Bladder microvascular endothelial cell (primary cell): ENCODE measurements at places on chromosomes 2 and 18. TPM values are rescaled to one million over a fixed set of nuclear protein-coding genes. Genes with fewer than 3 reads are reported as not detected.

Gene RIT2
- total RNA-seq, result not detected in 2 replicates

Gene GREB1L
- 1.3 and 9.7 TPM in 2 replicates for total RNA-seq

Gene CHST9
- not detected in 2 replicates for total RNA-seq

Gene SLC38A11
- total RNA-seq, result not detected in 2 replicates

Gene DOK6
- under 0.01 and 1.0 TPM in 2 replicates for total RNA-seq

Gene EMX1
- total RNA-seq, result not detected in 2 replicates

Gene ZBTB7C
- total RNA-seq, result under 0.01 TPM in 1 of 2 replicates, not detected in the other

Gene CD226
- 0.32 and 1.0 TPM in 2 replicates for total RNA-seq

Gene ARHGAP15
- 0.19 TPM in 1 of 2 replicates, not detected in the other for total RNA-seq

Gene FOXI3
- not detected in 2 replicates for total RNA-seq

Gene ALK
- total RNA-seq, result not detected in 2 replicates

Gene IL36B
- not detected in 2 replicates for total RNA-seq

Gene CCL20
- 0.49 and 5.5 TPM in 2 replicates for total RNA-seq

Gene UGT1A5
- total RNA-seq, result not detected in 2 replicates

Gene FSIP2
- under 0.01 and 0.44 TPM in 2 replicates for total RNA-seq

Gene VWA3B
- total RNA-seq, result not detected in 2 replicates

Gene DNAJC5G
- total RNA-seq, result 0.16 and 4.4 TPM in 2 replicates

Gene DYNAP
- not detected in 2 replicates for total RNA-seq

Gene GAD1
- total RNA-seq, result 0.16 and 0.38 TPM in 2 replicates

Gene CFAP65
- total RNA-seq, result not detected in 2 replicates

Gene REG1B
- total RNA-seq, result not detected in 2 replicates

Gene TACR1
- not detected in 2 replicates for total RNA-seq

Gene ZNF385B
- total RNA-seq, result not detected in 2 replicates

Gene CTAGE1
- not detected in 2 replicates for total RNA-seq

Gene DES
- total RNA-seq, result not detected in 2 replicates

Gene TXNDC9
- total RNA-seq, result 55.9 and 66.1 TPM in 2 replicates

Gene SCYGR4
- not detected in 2 replicates for total RNA-seq

Gene DSC2
- total RNA-seq, result 0.13 and 0.49 TPM in 2 replicates

Gene C1QL2
- not detected in 2 replicates for total RNA-seq

Gene TFCP2L1
- total RNA-seq, result under 0.01 TPM in 1 of 2 replicates, not detected in the other

Gene RGPD4
- not detected in 2 replicates for total RNA-seq

Gene KCNIP3
- under 0.01 and 0.06 TPM in 2 replicates for total RNA-seq

Gene SIX3
- not detected in 2 replicates for total RNA-seq

Gene RMDN2
- total RNA-seq, result 1.8 and 2.3 TPM in 2 replicates

Gene MEP1B
- 0.25 TPM in 1 of 2 replicates, not detected in the other for total RNA-seq

Gene GCG
- total RNA-seq, result not detected in 2 replicates

Gene BIN1
- 31.0 and 39.0 TPM in 2 replicates for total RNA-seq

Gene HES6
- 1.1 and 2.3 TPM in 2 replicates for total RNA-seq

Gene ANKRD30BL
- under 0.01 TPM in 1 of 2 replicates, not detected in the other for total RNA-seq

Gene RSAD2
- 1.9 and 5.3 TPM in 2 replicates for total RNA-seq

Gene R3HDM1
- total RNA-seq, result 3.1 and 10.6 TPM in 2 replicates

Gene KRTCAP3
- 0.44 and 0.49 TPM in 2 replicates for total RNA-seq

Gene CAPN14
- under 0.01 and 0.13 TPM in 2 replicates for total RNA-seq

Gene ERFE
- total RNA-seq, result 0.19 and 0.65 TPM in 2 replicates

Gene ALLC
- total RNA-seq, result not detected in 2 replicates

Gene DTYMK
- 22.0 and 42.3 TPM in 2 replicates for total RNA-seq

Gene MRPL33
- 73.1 and 73.8 TPM in 2 replicates for total RNA-seq

Gene FOXD4L1
- total RNA-seq, result under 0.01 and 0.06 TPM in 2 replicates

Gene RNF125
- 4.8 and 6.5 TPM in 2 replicates for total RNA-seq

Gene CHRNG
- total RNA-seq, result not detected in 2 replicates

Gene IHH
- not detected in 2 replicates for total RNA-seq

Gene BCL2L11
- 6.0 and 33.1 TPM in 2 replicates for total RNA-seq

Gene CD302
- total RNA-seq, result 4.2 and 11.6 TPM in 2 replicates

Gene RGPD6
- total RNA-seq, result 25.9 and 55.1 TPM in 2 replicates

Gene RBMS1
- 39.3 and 86.9 TPM in 2 replicates for total RNA-seq

Gene SOCS6
- 15.7 and 26.9 TPM in 2 replicates for total RNA-seq

Gene PEX13
- total RNA-seq, result 23.8 and 40.3 TPM in 2 replicates

Gene STAT4
- total RNA-seq, result under 0.01 and 1.4 TPM in 2 replicates

Gene CHRND
- total RNA-seq, result not detected in 2 replicates
